ENCODE measurements at places on chromosomes 13 and 19.
A peak's percentile ranks its signal among the peaks of the same experiment; 100 is the strongest.

DNA sequence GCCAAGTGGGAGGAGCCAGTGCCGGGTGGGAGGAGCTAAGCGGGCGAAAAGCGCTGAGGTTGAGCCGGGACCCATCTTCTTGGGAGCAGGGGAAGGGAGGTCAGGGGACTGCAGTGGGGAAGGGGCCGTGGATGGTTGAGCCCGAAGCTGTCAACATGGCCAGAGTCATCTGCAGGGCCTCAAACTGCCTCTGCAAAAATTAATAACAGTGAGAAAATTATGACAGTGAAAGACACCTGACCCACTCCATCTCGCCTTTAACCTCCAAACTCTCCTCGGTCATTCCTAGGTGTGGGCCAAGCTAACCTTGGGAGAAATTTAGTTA is 30.1 kb downstream of the ZNF557 start:
- DNase-seq, result peak; percentile 80

- DNase-seq, result no peak
Observed at GRCh38 chr13:113053801-113054604, 51.6 kb upstream of the F7 start.

GRCh38 chr19:57317503-57317902 is 2.8 kb upstream of the ZNF543 start:
- no peak for DNase-seq

DNA sequence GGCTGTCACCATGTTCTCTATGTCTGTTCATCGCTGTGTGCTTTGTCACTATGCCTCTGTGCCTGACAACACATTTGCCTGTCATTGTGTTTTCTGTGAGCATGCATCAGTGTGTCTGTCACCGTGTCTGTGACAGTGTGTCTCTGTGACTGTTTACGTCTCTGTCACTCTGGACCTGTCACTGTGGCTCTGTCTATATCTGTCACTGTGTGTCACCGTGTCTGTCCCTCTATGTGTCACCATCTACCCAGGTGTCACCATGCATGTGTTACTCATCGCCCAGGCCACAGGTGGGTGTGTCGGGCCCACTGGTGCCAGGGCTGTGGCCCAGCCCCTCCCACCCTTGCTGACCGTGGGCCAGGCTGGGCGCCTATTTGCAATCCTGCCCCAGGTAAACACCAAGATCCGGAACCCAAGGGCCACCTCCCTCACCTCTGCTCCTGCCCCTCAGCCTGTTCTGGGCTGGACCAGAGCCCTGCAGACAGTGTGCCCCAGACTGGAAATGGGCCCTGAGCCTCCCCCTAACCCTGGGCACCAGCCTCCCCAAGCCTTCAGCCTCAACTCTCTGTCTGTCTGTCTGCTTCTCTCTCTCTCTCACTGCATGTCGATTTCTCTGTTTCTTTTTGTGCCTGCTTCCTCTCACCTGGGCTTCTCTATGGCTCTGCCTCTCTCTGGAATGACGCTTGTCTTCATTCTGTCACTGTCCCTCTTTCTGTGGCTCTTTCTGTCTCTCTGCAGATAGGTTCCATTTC is 7.7 kb downstream of the IRF2BP1 start:
- DNase-seq, result no peak

DNA sequence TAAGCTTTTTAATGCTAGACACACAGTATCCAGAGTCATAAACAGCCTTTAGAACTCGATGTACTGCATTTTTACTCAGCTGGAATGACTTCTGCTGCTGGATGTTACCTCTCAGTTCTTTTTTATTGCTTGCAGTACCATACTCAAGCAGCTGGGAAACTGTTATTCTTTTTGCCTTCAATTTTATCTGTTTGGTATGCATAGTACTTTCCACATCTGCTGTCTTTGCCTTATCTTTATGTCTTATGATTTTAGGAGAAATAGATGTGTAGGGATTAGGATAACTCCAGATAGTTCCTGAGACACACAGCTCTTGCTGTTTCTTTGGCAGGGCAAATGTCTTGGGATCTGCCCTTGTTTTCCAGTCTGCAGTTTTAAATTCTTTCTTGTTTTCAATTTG is 31.5 kb downstream of the TEX30 start:
- no peak for DNase-seq

DNA sequence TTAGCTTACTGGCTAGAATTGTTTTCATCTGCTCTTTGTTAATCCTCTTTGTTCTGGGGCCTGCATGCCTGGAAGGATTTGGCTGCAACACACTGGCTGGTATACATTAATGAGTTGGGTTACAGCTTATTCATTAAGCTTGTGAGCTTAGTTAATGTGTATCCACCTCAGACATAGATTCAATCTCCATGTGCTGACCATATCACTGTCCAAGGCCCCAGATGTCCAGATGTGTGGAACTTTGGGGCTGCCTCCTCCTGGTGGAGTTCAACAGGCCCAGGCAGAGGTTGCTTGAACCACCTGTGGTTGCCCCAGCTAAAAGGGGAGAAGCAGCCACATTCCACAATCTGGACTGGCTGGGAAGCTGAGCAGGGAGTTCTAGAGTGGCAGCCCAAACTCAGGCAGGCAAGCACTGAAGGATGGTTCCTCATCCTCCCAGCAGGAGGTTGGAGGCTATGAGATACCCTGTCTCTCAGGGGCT is 5.4 kb downstream of the DIAPH3 start:
- no peak for DNase-seq
